ENCODE measurements at places on chromosomes 16 and 17.

DNA sequence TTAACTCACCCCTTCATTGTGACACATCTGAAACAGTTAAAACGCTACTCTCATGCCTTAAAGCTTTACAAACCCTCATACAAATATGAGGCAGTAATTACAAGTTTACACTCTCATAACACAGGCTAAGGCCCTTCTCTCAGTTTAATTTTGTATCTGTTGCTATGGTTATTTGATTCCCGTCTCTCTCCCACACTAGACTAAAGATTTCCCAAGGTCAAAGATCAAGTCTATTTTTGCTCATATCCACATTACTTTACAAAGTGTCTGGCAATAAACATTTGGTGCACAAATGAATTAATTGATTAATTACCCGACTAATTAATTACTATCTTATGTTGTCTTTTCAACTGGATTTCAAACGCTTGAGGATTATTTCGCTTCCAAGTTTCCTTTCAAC is 86.4 kb upstream of the MYOCD start:
- no peak for DNase-seq

DNA sequence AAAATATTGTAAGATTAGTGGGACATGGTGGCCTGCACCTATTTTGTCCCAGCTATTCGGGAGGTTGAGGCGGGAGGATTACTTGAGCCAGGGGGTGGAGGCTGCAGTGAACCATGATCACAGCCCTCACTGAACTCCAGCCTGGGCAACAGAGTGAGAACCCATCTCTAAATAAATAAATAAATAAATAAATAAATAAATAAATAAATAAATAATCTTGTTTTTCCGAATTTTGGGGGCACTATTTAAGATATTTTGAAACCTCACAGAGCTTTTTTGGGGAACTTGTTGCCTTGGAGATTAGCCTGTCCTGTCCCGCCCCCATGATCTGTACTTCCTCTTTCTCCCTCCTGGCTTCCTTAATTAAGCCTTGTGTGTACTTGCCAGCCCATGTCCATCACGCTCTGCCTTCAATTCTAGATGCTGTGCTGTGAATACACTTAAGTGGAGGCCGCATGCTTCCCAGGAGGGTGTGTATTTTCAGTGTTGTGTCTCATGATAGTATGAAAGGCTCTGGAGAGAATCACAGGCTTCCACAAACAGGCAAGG is 4.4 kb downstream of the LGALS9 start:
- no peak for DNase-seq

DNA sequence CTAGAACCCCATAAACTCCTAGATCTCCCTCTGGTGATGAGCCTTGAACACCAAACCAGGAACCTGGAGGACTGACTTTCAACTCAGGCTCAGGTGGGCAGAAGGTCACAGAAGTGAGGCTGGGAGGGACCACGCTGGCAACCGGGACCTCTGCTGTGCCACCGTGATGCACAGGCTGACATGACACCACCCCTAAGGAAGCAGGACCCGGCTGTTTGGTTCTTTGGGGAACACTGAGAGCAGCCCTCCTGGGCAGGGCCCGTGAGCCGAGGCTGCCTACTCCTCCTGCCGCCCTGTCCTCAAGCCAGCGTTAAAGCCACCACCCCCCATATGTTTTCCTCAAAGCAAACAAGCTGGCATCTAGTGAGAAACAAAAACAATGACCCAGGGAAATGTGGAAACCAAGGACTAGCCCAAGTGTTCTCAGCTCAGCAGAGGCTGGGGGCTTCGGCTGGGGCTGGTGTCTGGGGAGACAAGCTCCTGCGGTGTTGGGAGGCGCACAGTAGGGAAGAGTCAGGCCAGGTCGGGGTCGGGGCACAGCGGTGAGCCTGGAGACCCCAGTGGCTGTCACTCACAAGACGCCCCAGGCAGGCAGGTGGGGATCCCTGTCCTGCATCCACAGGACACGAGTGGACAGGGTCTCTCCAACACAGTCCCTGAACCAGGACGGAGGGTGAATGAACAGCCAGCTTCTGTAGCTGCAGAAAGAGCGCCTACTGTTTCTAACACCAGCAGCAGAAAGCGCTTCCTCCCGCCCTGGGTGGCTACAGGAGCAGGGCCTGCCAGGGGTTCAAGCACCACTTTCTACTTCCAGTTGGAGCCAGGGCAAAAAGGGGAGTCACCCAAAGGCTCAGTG is 1.7 kb downstream of the SMIM5 start:
- no peak for DNase-seq

GRCh38 chr17:32491371-32492263 is 4.8 kb downstream of the CDK5R1 start:
- no peak for DNase-seq

DNA sequence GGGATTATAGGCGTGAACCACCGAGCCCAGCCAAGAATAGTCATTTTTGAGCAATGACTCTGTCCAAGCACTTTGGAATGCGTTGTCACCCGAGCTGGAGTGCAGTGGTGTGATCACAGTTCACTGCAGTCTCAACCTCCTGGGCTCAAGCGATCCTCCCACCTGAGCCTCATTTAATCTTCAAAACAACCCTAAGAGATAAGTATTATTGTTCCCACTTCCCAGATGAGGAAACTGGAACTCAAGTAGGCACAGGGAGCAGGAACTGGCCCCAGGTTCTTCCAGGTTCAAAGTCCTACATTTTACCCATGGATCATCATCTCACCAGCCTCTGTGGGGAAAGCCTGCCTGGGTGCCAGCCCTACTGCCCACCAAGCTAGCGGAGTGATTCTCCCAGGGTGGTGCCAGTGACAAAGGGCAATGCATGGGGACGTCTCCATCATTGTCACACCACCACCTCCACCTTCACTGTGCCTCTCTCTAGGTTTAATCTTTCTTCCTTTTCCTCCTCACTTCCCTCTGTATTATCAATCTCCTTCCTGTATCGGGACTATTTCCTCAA is 11.3 kb upstream of the RNF157 start:
- DNase-seq = no peak

GRCh38 chr17:77528516-77529327 is 388.0 kb downstream of the SEC14L1 start:
- peak; percentile 23 for DNase-seq

- DNase-seq = no peak
Observed at GRCh38 chr17:50604513-50604912, 30.2 kb upstream of the ABCC3 start.

GRCh38 chr17:80649200-80649644 is 104.6 kb downstream of the RPTOR start:
- no peak for DNase-seq

DNA sequence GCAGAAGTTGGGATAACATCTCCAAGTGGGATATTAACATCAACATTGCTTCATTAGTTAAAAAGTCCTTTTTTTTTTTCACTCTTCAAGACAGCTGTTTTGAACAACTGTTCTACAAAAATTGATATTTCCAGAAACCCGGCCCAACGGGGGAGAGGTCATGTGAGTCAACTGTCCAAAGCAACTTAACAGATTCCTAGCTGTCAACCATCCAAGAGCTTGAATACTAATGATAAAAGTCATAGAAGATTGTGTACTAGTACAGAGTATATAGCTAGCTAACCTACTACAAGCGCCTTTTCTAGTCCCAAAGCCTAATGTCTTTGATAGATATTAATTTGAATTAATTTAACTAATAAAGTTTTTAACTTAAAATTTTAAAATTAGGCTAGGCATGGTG is 172.0 kb downstream of the CYB561 start:
- no peak for DNase-seq

DNA sequence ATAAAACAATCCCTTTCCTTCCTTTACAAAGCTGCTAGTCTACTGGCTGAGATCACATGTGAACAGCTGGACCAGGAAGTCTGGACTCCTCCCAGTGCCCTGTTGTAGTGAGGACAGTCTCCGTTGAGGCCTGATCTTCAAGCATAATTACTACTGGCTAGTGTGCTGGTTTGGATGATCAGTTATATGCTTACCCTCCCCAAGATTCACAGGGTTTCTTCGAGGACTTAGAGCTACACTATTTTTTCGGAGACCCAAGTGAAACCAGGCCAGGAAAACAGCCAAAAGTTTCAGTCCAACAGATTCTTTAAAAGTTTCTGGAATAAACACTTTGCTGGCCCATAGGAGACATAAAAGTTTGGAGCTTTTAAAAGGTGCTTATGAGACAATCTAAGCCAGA is 194.9 kb upstream of the CDH11 start:
- no peak for DNase-seq

GRCh38 chr17:40915199-40915661 is 22.2 kb downstream of the KRT23 start:
- DNase-seq = no peak

DNA sequence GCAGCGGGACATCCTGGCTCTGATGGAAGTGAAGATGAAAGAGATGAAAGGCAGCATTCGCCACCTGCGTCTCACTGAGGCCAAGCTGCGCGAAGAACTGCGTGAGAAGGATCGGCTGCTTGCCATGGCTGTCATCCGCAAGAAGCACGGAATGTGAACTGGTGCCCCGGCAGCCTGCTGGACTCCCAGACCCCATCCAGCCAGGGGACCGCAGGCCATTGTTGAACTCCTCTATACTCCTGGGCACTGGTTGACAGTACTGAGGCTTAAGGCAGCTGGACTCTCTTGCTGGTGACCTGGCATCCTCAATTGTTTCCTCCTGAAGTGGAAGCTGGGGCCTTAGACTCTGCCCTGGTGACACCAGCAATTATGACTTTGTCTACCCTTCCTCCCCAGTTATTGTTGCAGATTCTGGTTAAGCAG is 1.2 kb downstream of the THAP11 start:
- DNase-seq = no peak

DNA sequence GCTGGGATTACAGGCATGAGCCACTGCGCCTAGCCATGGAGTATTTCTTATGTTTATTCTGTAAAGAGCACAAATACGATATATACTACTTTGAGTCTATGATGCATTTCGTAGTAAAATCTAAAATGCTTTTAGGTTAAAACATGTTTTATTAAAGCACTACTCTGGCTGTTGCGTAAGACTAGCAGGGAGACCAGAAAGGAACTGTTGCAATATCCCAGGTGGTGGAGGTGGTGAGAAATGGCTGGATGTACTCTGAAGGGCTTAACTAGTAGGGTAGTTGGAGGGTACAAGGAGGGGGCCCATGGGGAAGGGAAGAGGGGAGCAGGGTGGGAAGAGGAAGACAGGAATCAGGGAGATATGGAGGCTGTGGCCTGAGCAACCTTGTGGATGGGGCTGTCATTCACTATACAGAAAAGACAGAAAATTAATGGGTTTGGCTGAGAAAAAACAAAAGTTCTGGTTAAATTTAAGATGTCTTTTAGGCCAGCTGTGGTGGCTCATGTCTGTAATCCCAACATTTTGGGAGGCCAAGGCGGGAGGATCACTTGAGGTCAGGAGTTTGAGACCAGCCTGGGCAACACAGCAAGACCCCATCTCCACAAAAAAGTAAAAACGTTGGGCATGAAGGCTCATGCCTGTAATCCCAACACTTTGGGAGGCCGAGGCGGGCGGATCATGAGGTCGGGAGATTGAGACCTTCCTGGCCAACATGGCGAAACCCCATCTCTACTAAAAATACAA is 35.8 kb downstream of the ST3GAL2 start:
- DNase-seq = no peak

- no peak for DNase-seq
Observed at GRCh38 chr16:74740795-74741304, 33.8 kb downstream of the FA2H start.

DNA sequence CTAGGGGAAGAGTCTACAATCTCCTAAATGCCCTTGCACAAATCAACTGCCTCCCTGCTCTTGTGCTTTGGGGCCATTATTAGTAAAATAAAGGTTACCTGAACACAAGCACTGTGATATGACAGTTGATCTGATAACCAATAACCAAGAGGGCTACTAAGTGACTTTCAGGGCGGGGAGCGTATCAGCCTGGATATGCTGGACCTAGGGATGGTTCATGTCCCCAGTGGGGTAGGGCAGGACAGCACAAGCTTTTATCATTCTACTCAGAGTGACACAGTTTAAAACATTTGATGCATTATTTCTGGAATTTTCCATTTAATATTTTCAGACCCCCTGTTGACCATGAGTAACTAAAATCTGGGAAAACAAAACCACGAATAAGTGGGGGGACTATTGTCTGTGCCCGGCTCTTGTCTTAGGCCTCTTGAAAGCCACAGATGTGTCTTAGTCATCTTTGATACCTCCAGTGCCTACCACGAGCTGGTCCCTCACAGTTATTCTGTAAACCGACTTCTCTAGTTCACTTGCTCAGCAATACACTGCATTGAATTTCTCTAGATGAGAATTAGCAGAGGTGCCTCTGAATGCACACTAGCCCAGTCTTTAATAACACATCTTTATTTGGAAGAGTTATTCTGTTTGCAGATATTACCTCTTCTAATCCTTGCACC is 94.6 kb upstream of the DHX40 start:
- no peak for DNase-seq

DNA sequence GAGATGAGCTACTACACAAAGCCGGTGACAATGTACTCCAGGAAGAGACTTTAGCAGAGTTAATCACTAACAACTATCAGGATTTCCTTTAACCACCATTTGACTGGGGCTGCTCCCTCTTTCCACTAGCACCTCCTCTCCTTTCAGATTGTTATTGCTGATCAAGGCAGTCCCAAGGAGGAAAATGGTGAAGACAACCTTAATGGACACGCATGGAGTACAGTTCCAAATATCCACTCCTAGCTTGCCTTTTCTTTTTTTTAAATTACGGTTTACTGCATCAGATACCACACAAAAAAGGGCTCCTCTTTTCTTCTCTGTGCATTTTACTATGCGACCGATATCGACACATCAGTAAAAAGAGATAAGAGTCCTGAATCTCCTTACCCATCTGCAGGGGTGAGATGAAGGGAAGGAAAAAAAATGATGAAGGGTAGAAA is 30.9 kb downstream of the FAM222B start:
- no peak for DNase-seq

GRCh38 chr16:84237994-84238750 is 1.6 kb downstream of the KCNG4 start:
- no peak for DNase-seq

DNA sequence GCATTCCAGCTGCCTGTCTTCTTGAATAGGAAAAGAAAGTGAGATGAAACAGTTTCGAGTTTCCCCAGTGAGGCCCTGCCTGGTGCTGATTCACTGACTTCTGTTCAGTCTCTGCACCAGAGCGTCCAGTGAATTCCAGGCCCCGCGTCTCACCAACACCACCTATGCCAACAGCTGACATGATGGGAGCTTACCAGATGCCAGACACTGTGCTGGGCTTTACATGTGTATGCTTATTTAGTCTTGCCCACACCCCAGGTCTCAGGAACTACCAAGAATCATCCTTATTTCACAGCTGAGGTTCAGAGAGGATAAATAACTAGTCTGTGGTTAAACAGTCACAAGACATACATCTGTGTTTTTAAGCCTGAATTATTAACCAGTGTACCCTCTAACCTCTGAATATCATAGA is 29.1 kb upstream of the IRX6 start:
- DNase-seq = no peak

DNA sequence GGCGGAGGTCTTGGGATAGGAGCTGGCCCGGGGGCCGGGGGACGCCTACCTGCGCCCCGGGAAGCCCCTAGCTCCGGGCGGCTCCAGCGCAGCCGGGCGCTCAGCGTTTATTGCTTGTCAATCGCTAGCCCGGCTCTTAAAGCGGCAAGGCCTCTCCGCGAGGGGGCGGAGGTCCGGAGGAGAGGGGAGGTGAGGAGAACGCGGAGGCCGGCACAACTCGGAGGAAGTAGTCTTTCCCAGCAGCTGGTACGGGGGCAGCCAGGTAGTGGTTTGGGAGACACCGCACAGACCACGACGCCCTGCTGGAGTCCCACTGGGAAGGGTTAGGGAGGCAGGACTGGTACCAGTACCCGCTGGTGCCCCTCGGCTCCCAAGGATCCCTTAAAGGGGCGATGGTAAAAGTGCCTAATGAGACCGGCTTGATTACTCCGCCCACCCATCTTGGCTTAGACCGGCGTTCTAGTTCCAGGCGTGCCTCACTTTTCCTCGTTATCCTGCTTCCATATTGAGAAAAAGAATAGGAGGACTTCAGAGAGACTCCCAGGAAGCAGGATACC is at the start of gene MPP2:
MPP2 (minus strand) TSS at position 112 of the 557 bp plus-strand sequence. CDS start 3,076 bp downstream, outside the sequence.
- peak; percentile 41 for DNase-seq
